Peyer's patch (tissue), 4 donors: ENCODE measurements at places on chromosomes 5 and 9. TPM values are rescaled to one million over a fixed set of nuclear protein-coding genes. Genes with fewer than 3 reads are reported as not detected.

GRCh38 chr9:12822111-12822510 is 47.3 kb downstream of the LURAP1L start:
- no peak for DNase-seq

DNA sequence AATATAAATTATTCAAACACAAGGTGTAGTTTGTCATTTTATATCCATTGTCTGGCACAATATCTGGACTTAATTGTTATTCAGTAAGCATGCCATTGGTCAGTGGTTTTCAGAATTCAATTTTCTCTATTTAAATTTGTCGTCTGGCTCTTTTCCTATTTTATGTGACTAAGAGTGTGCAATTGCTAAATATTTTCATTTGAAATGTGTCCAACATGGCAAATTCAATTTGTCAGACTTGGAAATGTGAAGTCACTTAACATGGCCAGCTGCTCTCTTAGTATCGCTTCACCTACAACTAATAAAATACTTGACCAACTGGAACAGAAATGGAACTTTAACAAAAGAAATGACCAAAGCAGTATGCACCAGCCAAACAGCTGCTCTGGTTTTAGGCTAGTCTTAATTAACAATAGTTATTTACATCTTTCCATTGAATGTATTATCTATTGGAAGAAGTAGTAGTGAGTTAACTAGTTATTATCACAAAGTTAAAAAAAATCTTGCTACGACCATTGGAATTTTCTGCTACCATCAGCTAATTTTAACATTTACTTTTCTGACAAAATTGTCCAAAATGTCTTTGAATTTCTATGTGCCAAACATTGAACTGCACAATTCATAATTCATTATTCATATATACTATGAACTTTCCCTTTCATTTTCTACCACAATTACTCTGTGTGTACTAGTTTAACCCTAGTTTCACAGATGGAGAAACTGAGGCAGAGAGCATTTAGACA is 720.7 kb upstream of the FAM174A start:
- no peak for DNase-seq

DNA sequence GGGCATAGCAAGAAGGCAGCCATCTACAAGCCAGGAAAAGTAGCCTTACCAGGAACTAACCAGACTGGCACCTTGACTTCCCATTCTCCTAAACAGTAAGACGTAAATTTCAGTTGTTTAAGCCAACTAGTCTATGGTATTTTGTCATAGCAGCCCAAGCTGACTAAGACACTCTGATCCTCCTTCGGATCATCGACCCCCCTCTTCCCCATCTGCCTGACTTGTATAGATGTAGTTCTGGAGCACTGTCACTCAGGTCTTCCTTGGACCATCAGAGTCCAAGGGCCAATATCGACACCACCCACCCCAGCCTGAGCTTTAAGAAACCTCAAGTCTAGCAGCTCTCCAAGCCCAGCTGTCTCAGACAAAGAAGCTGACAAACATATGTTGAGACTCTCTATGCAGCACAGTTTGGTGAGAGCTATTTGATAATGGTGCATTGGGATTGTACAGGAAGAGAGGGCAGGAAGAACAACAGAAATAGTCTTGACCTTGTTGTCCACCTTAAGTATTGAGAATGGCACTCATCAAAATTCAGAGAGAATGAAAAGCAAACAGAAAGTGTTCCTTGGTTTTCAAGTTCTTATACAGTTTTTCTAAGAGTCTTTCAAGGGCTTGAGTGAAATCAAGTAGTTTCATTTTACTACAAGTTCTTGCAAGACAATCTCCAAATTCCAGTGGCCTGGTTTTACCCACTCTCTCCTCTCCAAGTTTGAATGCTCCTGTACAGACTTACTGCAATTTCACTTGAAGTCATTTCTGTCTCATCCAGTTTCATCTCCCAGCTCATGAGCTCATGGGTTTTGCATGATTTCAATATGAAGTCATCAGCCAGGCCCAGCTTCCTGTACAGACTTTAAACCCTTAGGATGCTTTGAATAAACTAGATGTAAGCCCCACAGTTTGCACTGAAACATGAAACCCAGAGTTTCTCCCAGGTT is 122.3 kb upstream of the RAI14 start:
- no peak for DNase-seq

DNA sequence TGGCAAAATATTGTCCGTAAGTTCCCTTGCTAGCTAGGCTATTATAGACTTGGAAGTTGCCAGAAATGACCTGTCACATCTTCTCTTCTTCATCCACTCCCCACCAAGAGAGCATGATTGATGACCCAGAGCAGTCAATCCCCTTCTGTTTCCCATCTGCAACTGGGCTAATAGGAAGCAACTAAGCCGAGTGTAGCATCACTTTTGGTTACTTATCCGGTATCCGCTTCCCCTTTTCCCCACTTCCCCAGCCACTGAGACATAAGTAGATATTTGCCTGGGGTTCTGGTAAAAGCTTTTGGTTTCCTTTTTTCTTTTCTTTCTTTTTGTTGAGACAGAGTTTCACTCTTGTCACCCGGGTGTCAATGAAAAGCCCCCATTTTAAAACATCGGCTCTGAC is 29.4 kb upstream of the LIFR start:
- DNase-seq: no peak

DNA sequence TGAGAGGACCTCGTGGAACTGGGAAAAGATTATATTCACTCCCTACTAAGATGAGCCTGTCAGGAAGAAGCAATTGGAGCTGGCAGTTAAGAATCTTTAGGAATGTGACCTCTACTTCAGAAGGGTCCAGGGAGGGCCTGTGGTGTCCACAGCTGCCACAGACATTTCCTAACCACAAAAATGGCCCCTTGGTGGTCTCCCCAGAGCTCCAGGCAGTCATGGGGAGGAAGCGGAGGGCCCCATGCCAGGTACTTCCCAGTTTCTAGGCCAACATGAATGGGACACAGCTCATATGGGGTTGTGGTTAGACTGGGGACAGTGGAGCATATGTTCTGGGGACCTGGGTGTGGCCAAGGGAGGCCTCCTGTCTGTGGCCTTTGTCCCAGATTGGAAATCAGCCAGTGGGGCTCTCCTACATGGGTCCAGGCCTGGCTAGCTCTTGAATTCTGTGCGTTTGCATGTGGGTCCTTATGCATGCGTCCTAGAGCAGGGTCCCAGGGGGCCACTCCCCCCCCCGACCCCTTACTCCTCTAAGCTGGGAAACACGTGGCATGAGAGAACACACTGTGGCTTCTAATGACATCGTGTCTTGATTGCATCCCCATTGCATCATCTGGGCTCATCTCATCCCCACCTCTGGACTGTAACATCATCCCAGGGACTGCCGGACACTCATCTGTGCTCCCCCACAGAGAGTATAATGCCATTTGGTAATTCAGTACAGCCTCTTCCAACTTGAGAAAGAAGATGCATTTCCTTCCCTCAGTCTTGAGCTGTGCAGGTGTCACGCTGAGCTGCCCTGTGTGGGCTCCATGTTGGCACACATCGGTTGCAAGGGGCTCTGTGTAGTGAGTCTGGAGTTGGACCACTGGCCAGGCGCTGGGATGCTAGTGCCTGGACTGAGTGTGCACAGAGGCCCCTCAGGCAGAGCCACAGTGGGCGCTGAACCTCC is 31.3 kb downstream of the IRF1 start:
- DNase-seq: no peak

DNA sequence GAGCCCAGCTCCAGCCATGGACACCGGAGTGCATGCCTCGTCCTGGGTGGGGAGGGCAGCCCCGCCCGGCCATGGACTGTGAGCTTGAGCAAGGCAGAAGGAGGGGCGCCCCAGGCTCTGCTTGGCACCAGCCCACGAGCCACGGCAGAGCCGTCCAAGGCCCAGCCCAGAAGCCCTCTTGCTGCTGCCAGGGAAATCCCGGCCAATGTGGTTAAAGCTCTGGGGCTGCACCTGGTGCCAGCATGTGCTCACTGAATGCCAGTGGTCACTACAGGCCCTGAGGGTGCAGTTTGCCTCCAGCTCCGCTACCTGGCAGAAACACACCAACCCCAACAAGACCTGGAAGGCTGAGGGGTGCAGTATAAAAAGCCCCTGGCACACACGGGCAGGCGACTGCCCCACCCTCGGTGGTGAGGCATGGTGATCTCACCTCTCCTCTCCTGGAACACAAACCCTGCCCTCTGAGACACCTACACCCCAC is 11.8 kb downstream of the BRD3 start:
- DNase-seq: peak; percentile 81

DNA sequence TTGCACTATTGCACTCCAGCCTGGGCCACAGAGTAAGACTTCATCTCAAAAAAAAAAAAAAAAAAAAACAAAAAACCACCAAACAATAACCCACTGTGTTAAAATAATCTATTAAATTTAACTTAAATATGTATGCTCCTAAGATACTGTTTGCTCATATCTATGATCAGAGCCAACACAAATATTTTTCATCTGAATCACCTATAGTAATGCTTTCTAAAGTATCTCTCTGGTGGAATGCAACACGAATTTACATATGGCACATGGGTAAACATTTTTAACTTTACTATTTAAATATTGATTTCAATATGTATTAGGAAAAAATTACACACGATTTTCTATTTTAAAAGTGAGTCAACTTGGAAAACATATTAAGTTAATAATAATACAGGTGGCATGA is 196.4 kb downstream of the RFX3 start:
- no peak for DNase-seq

GRCh38 chr9:104339692-104340091 is 164.4 kb upstream of the OR13F1 start:
- DNase-seq: no peak

GRCh38 chr5:97534166-97534565 is 351.1 kb upstream of the RIOK2 start:
- DNase-seq: no peak

GRCh38 chr5:108171759-108172158 is 210.1 kb downstream of the FBXL17 start:
- DNase-seq: no peak

DNA sequence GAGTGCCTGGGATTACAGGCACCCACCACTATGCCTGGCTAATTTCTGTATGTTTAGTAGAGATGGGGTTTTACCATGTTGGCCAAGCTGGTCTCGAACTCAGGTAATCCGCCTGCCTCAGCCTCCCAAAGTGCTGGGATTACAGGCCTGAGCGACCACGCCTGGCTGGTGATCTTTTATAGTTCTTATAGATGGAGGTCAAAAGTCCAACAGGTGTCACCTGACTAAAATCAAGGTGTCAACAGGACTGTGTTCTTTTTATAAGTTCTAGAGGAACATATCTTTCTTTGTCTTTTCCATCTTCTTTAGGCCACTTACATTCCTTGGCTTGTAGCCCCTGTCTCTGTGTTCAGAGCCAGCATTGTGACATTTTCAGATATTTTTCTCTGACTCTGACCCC is 155.5 kb upstream of the SLC12A2 start:
- no peak for DNase-seq

DNA sequence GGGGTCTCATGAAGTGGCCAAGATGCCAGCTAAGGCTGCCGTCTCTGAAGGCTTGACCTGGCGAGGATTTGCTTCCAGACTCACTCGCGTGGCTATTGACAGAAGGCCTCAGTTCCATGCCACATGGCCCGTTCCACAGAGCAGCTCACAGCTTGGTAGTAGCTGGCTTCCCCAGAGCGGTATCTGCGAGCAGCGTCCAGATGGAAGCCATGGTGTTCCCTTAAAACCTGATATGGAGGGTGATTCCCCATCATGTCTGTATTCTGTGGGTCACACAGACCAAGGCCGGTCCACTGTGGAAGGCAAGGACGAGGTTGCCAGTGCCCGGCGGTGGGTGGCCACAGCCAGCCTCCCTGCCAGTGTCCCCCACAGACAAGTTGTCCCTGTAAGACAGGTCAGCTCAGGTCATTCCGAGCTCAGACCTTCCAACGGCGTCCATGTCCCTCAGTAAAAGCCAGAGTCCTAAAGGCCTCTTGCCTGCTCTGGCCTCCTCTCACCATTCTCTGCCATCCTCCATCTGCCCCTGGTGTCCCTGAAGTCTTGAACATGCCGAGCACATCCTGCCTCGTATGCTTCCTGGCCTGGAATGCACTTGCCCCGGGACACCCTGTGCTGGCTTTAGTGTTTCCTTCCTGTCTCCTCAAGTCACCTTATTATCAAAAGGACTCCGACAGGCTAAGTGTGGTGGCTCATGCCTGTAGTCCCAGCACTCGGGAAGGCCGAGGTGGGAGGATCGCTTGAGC is 61.3 kb upstream of the LRRTM2 start:
- DNase-seq: no peak

- DNase-seq: no peak
These were observed 225.5 kb downstream of the NDUFS4 start for GRCh38 chr5:53785924-53786323.

- no peak for DNase-seq
These were observed 27.7 kb downstream of the UBLCP1 start for GRCh38 chr5:159290741-159291140.

DNA sequence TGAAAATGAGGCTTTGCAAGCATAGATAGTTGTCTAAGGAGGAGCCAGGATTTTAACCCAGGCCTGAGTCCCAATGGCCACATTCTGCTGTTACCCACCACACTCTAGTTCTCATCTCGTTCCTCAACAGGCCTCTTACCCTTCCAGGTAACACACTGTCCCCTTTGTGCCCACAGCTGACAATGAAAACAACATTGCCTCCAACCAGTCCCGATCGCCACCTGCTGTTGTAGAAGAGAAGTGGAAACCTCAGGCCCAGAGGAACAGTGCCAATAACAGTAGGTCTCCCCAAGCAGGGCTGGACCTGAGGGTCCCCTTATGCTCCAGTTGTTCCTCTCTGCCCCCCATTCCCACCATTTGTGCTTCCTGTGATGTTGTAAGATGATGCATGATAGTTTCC is 30.4 kb downstream of the AMBP start:
- no peak for DNase-seq

DNA sequence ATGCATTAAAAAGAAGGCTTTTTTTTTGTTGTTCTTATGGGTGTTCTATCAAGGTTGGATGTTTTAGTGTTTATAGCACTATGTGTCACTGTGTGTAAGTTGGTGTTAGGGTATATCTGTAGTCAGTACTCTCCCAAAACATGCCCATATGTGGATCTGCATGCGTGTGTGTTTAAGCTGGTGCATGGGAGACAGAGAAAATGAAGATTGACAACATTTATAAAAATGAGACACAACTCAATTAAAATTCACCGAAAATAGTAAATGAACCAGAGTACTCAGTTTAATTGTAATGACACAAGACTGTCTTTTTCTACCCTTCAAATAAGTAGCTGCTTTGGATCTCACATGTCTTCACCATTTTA is 323.4 kb downstream of the TMEM161B start:
- no peak for DNase-seq

DNA sequence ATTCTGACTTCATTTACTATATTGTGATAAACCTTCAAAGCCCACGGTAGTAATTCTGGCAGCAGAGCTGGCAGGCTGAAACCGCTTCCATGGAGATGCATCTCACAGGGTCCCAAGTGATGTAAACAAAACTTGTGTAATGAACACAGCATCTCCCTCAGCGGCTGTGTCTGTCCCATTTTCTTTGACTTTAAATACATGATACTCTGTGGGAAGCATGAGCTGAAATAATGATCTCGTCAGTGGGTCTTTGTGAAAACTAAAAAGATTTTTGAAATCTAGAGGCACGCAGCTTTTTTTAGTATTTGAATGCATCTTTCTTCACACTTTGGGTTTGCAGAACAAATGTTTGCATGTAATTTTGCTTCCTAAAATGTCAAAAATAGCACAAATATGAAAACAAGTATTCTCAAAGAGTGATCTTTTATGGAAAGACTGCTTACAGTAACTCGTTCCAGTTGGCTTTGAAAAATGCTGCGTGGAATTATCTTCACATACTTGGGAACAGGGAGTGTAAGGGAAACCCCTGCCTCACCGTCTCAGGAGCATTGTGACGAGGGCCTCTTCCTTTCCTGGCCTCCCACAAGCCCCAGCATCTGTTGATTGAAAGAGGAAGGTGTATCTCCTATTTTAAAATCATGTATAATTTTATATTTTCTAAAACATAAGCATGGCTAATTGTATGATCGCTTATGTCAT is 18.1 kb upstream of the LPCAT1 start:
- DNase-seq: peak; percentile 36

The ACOT12 gene
- 3.7 TPM for total RNA-seq

The ARL14EPL gene
- not detected for total RNA-seq

The N4BP3 gene
- 2.5 TPM for total RNA-seq
